Urothelium cell line (cell line): ENCODE measurements at places on chromosomes 6 and 20.

DNA sequence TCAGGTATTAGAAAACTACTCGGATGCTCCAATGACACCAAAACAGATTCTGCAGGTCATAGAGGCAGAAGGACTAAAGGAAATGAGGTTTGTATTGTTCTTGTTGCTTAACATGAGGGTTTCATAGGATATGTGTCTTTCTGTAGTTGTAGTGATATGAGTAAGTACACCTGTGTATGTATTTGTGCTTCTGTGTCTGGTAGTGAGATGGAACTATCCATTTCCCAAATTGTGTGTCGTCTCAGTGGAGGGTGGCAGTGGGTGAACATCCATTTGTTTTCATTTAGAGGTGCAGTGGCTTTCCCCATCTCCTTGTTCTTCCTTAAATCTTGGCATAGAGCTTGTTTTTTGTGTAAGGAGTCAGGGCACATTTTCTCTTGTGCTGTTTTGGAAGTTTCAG is 8.2 kb downstream of the ASXL1 start:
- no peak for DNase-seq

- no peak for DNase-seq
These were observed 29.3 kb downstream of the KCNQ5 start for GRCh38 chr6:72651174-72651573.

DNA sequence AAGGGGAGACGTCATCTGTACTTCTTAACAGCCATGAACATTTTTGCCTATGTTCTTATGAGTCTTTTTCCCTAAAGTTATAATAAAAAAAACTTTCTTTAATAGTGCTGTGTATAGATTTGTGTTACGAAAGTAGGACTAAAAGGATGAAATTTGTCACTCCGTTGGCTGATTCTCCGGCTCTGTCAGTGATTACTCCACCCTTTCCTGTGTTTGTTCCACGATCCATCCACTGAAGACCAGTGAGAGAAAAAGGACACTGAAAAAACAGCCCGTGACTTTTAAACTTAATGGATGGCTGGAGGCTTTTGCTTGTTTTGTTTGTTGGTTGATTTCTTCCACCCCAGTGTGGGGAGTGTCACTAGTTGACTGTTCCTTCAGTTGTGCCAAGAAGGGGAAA is 232.0 kb upstream of the NOX3 start:
- DNase-seq = no peak

DNA sequence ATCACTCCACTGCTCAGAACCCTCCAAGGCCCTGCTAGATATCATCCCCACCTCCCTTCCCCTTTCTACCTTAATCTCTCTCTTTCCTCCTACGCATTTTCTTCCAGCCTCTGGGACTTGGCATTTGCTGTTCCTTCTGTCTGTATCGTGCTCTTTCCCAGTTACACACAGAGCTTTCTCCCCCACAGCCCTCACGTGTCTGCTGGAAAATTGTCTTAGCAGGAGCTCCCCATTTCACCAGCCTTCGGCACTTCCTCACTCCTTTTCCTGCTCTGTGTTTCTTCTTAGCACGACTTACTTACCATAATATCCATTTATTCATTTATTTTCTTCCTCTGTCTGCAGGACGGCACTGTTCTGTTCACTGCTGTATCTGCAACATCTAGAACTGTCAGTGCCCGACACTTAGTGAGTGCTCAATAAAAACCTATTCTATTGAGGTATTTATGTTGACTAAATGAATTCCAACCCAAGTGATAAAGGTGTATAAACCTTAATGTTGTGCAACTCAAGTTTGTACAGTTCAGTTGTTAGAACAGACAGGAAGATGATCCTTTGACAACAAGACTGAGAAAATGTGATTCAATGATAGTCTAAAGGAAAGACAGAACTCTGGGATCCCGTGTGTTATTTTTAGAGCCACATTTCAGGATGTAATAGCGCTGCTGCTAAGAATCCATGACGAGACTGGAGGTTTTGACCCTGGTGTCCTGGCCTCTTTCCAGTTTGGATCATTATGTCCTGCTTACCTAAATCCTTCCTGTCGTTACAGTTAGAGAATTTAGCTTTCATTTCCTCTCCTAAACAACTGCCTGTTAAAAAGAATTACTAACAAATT is 170.1 kb upstream of the LAMP5 start:
- DNase-seq = no peak

DNA sequence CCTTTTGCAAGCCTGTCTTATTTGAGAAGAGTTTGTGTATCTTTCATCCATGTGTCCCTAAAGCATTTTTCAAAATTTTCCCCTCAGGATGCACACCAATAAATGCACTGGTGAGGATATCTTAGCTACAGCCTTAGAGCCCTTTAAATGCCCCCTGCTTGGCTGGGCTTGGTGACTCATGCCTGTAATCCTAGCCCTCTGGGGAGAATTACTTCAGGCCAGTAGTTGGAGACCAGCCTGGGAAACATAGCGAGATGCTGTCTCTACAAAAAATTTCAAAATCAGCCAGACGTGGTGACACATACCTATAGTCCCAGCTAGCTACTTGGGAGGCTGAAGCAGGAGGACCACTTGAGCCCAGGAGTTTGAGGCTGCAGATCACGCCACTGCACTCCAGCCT is 33.8 kb upstream of the PLCB4 start:
- peak; percentile 41 for DNase-seq

DNA sequence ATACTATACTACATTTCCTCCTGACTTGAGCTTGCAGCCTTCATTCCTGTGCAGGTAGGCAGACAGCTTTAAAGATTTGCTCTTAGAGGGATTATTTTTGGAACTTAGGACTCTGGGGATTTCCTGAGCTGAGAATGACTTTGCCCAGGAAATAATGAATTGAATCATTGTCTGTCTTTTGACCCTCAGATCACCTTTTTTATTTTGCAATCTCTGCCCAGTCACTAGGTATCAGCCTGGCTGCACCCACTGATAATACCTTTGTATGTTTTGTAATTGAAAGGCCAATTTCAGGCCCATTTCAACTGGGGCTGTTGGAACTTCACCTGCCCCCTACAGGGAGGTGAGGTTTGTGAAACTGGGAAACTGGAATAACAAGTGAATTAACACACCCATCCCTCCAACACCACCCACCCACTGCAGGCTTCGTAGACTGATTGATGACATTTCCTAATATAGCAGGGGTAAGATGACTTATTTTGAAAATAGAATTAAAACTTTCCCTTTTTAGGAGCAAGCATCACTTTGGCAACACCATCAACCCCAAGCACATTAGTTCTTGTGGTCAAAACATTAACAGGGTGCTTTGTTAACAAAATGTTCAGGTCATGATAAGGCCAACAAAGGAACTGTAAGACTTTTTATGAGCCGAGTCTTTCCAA is 157.1 kb upstream of the CENPW start:
- no peak for DNase-seq

- DNase-seq = peak; percentile 58
These were observed 151.7 kb downstream of the TMEM200A start for GRCh38 chr6:130517444-130517931.

- DNase-seq = no peak
These were observed 127.8 kb downstream of the SLC16A10 start for GRCh38 chr6:111215131-111215530.

- no peak for DNase-seq
These were observed 139.0 kb downstream of the FLRT3 start for GRCh38 chr20:14198416-14198815.

DNA sequence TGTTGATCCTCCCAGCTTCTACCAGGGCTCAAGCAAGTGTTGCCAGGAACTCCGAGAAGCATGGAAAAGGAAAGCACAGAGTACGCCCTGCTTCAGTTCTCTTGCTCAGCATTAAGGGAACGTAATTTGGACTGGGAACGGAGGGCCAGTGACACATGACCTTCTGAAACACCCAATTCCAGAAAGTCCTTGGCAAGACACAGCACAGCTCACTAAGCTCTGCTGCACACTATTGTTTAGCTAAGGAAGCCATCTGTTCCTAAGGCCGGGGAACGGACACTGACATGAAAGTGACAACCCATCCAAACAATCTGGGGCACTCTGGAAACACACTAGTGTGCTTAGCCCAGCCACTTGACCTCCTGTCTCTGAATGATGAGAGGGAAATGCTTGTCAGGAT is 56.9 kb upstream of the NXT1 start:
- DNase-seq = no peak

DNA sequence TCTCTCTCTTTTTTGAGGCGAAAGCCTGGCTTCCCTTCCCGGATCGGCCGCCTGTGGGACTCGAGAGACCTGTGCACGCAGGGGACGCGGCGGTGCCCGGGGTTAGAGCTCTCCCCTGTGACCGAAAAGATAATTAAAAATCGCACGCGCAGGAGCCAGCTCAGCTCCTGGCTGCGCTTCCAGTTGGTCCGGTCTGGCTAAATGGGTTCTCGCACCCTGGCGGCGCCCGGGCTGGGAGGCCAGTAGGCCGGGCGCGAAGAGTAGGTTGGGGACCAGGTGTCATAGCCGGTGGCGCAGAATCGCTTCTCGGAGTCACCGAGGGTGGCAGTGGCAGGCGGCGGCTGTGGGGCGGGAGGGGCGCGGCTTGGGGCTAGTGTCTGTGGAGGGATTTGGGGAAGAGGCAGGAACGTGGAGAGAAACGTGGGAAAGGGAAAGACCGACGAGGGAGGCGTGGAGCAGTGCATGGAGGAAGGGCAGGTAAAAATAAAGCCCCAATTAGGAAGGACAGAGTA is 41.9 kb upstream of the SUPT3H start:
- no peak for DNase-seq

GRCh38 chr6:150269130-150269856 is 99.5 kb upstream of the IYD start:
- DNase-seq = no peak

GRCh38 chr20:34475979-34476736 is 40.1 kb upstream of the DYNLRB1 start:
- DNase-seq = no peak

GRCh38 chr6:137117581-137117980 is 55.9 kb downstream of the IL22RA2 start:
- DNase-seq = no peak

DNA sequence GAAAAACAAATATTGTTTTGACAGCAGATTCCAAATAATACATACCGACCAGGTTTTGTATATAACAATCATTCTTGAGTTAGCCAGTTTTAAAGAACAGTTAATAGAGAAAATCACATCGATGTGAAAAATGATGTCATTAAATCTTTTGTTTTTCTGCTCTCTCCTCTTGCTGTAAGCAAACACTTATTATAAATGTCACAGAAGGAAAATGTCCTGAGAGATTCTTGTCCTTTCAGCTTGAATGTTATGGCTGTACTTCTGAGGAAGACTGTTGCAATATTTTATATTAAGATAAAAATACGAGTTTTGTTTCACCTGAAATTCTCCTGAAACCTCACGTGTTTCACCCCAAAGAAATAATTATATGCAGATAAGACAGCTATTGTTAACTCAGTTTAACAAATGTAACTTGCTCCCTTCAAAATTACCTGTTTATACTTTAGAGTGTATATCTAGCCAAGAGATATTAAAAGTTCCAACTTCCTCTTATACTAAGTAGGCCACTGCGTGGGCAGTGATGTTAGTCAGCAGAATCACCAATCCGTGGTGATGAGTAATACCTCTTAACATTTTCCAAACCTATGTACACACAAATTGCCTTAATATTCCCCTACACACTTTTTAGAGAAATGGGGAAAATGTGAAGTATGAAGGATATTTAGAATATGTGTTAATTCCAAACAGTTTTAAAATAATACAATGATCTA is 1111.4 kb upstream of the CITED2 start:
- DNase-seq = peak; percentile 46

DNA sequence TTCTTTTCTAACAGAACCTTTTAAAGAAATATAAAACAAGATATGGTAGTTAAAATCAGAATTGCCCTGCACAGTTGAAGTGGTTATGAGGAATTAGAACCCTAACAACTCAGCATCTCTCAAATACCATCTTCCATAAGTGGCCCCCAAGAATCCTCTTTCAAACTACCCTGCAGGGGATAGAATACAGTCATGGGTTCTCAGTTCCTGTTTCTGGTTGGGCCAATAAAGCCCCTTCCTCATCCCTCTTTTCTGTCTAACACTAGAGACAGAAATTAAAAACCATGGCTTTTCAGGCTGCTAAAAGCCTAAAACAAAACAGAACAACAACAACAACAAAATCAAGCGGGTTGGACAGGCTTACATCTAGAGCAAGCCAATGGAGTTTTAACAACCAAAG is 6.7 kb upstream of the LCA5 start:
- no peak for DNase-seq

GRCh38 chr6:144181639-144182038 is 31.3 kb downstream of the STX11 start:
- no peak for DNase-seq

GRCh38 chr6:80442366-80442765 is 335.9 kb downstream of the BCKDHB start:
- DNase-seq = no peak
